Natural killer cell treated with Interleukin-12 subunit alpha and Interleukin-12 subunit beta and Interleukin-15 and Interleukin-18, amount 100 ng/mL, for 72 hours (primary cell): ENCODE measurements at places on chromosomes 1 and 21.
A peak's percentile ranks its signal among the peaks of the same experiment; 100 is the strongest.

DNA sequence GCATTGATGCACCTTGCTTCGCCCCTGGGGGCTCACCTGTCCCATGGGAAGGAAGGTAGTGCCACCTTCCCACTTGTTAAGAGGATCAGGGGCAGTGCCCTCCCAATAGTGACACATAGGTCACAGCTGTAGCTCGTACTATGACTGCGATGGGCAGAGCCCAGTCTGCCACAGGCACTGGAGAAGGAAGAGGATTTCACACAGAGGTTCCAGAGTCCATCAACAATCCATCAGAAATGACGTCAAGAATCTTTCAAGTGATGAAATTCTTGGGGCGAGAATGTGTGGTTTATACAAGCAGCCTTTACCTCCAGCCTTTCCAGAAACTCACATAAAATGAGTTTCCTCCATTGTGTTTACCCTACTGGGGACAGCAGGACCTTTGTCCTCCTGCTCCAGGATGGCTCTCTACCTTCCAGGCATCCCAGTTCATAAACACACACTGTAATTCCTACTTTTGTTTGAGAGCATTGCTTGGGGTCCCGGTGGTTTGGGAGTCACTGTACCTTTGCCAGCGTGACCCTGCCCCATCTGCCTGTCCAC is 260.6 kb upstream of the VAMP3 start:
- DNase-seq: no peak

DNA sequence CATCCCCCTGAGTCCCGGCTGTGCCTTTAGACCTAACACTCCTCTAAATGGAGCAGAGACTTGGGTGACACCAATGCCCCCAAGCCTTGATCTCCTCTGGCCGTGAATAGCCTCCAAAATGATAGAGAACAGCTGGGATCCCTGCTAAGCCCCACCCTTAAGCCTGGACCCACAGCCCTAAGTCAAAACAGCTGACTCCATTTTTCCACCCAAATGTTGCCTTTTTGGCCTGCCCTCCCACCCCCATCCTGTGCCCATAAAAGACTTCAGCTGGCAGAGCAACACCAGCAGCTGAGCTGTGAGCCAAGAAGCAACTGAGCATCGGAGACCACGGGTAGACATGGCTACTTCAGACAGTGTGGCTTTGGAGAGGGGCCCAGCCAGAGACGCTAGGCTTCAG is 420.8 kb downstream of the NPHP4 start:
- DNase-seq: no peak

DNA sequence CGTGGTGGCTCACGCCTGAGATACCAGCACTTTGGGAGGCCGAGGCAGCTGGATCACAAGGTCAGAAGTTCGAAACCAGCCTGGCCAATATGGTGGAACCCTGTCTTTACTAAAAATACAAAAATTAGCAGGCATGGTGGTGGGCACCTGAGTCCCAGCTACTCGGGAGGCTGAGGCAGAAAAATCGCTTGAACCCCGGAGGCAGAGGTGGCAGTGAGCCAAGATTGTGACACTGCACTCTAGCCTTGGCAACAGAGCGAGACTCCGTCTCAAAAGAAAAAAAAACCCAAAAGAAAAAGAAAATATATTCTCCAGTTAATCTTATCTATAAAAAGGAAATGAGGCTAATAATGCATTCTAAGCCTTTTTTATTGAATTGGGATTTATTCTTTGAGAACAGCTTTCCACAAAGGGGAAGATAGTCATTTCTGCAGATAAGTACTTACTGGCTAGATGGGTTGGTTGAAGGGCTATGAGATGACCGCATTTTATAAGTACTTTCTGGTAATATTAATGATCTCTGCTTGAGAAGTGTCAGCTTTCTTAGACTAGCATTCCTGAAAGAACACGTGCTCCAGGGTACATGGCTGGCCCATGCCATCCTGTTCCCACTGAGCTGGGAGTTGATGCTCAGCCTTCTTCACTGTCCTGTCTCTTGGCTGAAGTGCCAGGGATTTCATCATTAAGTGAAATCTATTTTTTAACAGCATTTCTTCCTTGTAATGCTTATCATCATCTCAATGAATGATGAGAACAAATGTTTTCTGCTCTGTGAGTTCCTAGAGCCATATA is 57.9 kb downstream of the SASS6 start:
- no peak for DNase-seq

DNA sequence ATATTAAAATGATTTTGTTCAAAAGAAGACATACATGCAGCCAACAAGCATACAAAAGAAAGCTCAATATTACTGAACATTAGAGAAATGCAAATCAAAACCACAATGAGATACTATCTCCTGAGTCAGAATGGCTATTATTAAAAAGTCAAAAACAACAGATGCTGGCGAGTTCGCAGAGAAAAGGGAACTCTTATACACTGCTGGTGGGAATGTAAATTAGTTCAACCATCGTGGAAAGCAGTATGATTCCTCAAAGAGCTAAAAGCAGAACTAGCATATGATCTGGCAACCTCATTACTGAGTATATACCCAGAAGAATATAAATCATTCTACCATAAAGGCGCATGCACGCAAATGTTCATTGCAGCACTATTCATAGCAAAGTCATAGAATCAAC is 126.0 kb upstream of the HMCN1 start:
- DNase-seq: no peak

DNA sequence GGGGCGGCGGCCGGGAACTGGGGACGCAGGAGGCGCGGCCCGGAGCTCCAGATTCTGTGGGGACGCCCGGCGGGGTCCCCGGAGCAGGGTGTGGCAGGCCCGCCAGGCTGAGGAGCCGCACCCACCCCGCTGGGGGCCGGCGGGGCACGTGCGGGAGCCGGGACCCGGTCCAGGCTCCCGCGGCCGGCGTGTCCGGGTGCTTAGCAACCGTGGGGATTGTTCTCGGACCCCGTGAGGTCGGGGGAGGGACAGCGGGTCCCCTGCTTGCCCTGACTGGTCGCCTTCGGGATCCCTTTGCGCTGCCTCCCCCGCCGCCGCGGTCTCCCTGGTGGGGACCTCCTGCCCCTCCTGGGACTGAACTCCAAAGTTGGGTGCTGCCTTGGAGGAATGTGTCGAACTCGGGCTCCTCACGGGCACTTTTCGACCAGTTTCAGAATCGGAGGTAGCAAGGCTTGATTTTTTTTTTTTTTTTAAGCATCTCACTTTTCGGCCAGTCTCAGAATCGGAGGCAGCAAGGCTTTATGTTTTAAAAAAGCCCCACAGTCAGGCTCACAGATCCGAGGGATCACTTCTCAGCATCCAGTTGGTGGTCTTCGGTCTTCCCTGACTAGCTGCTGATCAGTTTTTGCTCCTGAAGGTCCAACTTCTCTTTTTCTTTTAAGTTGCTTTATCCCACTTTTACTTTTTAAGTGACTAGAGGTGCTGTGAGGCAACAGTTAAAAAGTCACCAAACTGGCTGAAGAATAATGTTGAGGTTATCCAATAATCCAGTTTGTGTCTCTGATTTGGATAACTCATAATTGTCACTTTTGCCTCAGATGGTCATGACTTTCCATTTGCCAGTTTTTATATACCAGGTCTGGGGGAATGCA is 648 bp downstream of the FAM76A start:
- peak; percentile 72 for DNase-seq

GRCh38 chr1:222284466-222284865 is 263.4 kb downstream of the HHIPL2 start:
- DNase-seq: no peak
